HTR-8/SVneo (cell line): ENCODE measurements at places on chromosomes 2 and 18.

DNA sequence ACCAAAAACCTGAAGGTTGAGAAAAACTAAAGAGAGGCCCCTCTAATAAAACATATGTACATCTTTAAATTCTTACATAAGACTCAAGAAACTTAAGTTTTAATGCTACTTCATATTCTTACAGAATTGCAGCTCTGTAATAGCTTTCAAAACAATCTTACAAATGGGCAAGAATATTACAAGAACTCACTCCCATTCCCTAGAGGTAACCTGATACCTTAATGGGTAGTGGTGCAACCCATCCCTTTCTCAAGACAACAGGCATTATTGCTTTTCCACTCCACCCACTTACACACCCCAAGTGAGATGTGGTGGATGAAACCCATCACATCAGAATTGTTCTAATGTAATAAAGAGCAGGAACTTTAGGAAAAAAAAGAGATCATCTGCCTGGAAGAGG is 103.7 kb downstream of the RBMS1 start:
- DNase-seq, result no peak

GRCh38 chr2:123073371-123073770 is 951.7 kb upstream of the CNTNAP5 start:
- DNase-seq, result no peak

- DNase-seq, result no peak
These were observed 140.7 kb downstream of the NCK2 start for GRCh38 chr2:105885456-105885855.

DNA sequence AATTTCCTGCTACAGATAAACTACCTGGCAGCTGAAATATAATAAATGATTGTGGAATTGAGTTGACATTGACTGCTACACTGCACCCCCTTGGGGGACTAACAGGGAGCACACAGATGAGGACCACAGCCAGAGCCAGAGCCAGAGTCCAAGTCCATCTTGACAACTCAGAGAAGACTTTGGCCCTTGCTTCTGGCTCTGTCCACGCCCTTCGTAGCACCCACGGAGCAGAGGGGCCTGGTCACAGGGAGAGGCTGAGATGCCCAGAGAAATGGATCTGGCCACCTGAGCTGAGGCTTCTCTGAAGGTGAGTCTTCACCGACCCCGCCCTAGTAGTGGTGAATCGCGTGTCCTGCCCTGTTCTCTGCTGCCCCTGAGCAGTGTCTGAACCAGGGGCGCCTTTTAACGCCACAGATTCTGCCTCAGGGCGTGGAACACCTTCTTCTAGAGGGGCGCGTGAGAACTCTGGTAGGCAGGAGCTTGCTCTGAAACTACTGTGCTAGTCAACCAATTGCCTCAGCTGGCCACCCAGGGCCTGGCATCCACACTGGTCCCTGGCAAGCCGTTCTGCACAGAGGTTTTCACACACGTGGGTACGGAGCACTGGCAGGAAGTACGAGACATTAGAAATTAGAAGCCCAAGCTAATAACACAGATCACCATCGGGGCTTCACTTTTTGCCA is 35.7 kb upstream of the MAT2A start:
- no peak for DNase-seq

- DNase-seq, result no peak
These were observed 72.3 kb downstream of the LDLRAD4 start for GRCh38 chr18:13290856-13291271.

- DNase-seq, result no peak
These were observed 358.0 kb downstream of the HRH4 start for GRCh38 chr18:24818441-24818840.

DNA sequence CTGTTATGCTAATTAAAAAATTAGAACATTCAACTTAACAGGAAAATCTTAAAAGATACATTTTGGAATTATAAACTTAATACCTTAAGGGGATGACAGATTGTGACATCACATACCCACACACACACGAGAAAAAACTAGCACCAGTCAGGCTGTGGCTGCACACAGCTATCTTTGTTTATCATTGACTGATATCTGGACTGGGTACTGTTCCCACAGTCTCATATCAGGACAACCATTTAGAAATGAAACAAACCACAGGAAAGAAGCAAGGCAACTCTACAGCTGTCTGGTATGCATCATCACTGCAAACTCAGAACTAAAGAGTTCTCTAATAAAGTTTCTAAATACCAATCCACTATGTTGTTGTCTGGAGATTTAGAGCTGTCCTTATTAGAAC is 210.9 kb upstream of the SMAD7 start:
- no peak for DNase-seq

DNA sequence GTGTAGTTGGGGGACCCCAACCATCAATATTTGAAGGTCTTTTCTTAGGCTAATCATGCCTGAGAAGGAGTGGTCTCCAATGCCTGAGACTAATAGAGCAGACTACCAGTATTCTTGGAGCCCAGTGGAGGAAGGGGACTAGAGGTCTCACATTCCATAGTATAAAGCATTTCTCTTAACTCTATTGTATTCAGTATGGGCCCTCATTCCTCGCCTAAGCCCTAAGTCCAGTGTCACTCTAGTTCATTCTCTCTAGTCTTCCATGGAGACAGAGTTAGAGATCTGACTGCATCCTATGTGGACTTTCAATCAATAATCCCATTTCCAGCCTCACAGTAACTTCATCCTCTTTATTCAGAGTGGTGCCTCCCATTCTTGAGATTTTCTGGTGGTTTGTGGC is 29.7 kb upstream of the MAP4K4 start:
- no peak for DNase-seq

- no peak for DNase-seq
These were observed 87.2 kb downstream of the BCL11A start for GRCh38 chr2:60466161-60466702.

GRCh38 chr2:25141120-25141519 is 27.3 kb downstream of the POMC start:
- no peak for DNase-seq

DNA sequence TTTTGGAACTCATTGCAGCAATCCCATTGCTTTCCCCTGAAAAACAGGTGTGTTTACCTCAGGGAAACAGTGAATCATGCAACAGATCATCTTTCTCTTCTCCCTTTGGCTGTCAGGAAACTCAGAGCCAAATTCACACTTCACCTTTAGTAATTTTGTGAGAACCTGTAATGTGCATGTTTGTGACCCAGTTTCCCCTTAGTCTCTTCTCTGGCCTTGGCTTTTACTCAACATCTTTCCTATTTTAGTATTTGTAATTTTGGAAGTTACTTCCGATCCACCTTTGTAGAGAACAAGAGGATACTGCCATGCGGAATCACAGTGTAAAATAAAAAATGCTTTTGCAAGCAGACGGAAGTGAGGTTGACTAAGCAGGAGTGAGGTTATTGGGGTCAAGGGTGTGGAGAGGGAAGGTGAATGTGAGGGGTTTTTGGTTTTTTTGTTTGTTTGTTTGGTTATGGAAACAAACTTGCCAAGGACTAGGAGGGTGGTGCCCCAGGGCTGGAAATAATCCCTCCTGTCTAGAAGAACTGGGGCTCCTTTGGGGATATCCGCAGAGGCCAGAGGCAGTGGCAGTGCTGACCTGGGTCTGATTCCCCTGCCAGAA is 14.0 kb downstream of the ASPRV1 start:
- DNase-seq, result no peak

GRCh38 chr2:191899410-191899809 is 52.5 kb upstream of the CAVIN2 start:
- DNase-seq, result peak; percentile 48

- no peak for DNase-seq
These were observed 230.2 kb downstream of the ATAD2B start for GRCh38 chr2:23696752-23697045.

DNA sequence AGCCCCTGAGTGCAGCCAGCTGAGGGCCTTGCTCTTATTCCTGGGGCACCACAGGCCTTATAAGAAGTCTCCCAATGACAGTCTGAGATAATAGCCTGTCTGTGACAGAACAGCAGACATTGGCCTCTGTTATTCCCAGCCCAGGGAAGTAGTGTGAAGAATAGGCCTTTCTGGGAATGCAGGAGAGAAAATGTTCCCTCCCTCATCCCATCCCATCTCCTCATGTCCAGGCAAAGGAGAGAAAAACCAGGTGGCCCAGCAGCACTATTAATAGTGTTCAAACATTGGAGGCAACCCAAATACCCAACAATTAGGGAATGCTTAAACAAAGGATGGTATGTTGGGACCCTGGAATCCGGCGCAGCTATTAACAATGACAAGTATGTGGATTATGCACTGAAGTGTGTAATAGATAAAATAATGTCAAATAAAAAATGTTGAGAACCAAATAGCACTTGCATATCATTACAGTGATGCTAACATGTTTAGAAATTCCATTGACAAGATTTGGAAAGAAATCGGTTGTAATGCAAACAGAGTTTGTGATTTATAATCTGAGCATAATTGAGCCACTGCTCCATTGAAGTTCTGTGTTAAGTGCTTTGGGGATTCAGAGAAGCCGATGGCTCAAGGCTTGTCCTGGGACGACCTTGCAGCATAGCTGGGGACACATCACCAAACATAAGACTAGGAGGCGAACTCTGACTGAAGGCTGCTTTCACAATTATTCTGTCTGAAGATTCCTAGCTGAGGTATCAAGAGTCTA is 69.3 kb downstream of the LBH start:
- peak; percentile 41 for DNase-seq

DNA sequence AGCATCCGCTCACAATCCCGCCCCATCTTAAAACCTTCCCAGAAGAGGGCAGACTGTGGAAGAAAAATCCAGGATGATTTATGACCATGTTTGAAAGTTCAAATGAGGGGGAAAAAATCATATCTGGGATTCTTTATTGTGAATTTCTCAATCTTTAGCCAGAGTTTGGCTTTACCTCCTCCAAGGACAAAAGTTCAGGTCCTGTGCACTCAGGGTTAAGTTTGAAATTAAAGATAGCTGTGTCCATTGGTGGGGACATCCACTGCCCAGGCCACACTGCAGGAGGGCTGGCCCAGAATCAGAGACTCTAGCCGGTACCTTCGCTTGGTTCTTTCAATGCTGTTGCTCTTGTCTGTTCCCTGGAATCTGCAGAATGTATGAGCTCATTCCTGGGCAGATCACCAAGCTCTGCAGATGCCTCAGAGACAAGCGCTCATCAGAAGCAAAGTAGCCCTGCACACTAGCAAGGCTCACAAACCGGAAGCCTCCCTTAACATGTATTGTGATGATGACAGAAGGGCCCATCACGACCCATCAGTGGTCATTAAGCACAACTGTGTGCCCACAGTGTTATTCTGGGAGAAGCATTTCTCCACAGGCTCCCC is 375.3 kb upstream of the KLHL29 start:
- peak; percentile 76 for DNase-seq

DNA sequence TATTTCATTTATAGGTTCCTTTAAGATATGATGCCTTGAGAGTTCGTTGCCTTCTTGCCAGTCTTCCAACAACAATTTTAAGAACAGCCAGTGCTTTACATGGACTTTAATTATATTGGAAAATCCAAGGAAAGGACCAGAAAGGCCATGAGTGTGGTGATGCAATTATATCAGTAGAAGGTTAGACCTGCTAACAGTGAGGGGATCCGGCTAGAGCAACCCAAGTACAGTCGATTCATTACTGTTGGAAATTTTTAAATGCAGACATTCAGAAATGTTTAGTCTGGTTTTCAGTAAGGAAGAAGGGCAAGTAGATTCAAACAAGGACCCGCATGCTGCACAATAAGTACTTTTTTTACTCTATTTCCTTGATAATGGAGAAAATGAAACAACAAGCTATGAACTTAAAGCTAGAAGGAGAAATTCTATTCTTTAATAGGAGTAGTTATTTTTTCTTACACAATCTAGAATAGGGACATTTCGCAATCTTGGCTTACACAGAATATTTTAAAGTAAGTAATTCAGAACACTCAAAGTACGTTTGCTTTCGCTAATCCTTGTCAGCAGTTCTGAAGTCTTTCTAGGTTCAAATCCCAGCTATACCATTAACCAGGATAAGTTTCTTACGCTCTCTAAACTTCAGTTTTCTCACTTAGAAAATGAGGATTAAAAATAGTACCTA is 405.5 kb downstream of the MEIS1 start:
- no peak for DNase-seq

GRCh38 chr2:70141212-70141901 is 49.5 kb downstream of the C2orf42 start:
- no peak for DNase-seq

DNA sequence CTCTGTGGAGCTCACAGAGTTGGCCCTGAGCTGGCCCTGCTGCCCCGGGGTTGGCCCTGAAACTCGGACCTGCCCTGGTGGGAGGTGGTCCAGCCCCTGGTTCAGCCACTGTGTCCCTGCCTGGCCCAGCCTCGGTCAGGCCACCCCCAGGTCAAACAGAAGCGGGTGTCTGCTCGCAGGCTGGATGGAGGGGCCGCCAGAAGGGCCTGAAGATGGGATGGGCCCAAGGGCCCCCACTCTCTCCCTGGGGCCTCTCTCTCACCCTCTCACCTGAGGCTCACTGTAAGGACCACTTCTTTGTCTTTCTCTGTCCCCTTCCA is 25.1 kb upstream of the B3GNT7 start:
- DNase-seq, result no peak

DNA sequence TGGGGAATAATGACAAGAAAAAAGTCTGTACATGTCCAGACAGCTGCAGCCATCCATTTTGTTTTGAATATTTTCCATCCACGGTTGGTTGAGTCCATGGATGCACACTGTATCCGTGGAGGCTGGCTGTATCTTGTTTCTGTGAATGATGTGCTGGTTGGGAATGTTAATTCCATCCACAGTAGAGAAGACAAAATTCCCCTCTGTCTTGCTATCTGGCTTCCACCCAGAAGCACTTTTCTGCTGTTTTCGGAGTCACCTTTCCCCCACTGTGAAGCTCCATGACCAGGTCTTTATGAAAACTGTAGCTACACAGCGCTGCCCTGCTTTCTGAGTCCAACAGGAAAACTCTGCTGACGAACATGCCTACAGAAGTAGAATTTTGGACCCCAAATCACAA is 122.3 kb downstream of the HRH4 start:
- no peak for DNase-seq
